Stimulated activated CD8-positive, alpha-beta memory T cell treated with anti-CD3 and anti-CD28 coated beads, Interleukin-4, amount 100 ng/mL, for 4 hours (primary cell): ENCODE measurements at places on chromosomes 5 and 9.

- DNase-seq = no peak
These were observed 3.8 kb upstream of the KLHL3 start for GRCh38 chr5:137739737-137740136.

DNA sequence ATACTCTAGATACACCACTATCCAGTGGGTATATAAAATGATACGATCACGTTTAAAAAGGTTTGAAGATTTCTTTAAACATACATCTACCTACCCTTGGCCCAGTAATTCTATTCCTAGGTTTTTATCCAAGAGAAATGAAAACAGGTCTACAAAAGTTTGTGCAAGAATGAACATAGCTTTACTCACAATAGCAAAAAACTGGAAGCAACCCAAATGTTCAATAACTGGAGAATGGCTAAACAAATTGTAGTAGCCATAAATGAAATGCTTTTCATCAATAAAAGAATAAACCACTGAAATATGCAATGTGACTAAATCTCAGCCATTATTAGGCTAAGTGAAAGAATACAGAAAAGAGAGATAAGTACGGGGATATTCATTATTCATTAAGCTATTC, 438.9 kb downstream of the ARHGEF28 start:
- DNase-seq = no peak

GRCh38 chr5:19927919-19928318, 60.1 kb downstream of the CDH18 start:
- DNase-seq = no peak

GRCh38 chr9:5593904-5594303, 35.0 kb upstream of the RIC1 start:
- no peak for DNase-seq
